Renal cortex interstitium (tissue), 15 donors: ENCODE measurements at places on chromosomes 3 and 15. TPM values are rescaled to one million over a fixed set of nuclear protein-coding genes. Genes with fewer than 3 reads are reported as not detected.

DNA sequence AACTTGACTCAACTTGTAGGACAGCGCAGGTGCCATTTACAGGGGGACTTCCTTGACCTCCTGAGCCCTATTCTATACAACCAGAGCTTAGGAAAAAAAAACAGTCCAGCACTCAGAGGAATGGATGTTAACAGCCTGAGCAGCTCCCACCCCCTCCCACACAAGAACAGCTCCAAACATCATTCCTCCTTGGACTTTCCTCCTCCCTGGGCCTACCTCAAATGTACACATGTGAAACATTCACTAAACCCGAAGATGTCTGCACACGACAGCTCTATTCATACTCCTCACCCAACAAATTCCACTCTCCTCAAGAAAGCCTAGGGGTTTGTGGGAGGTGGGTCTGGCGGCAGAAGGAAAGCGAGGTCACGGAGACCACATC lies 503 bp upstream of the ATRIP start:
- no peak for DNase-seq

DNA sequence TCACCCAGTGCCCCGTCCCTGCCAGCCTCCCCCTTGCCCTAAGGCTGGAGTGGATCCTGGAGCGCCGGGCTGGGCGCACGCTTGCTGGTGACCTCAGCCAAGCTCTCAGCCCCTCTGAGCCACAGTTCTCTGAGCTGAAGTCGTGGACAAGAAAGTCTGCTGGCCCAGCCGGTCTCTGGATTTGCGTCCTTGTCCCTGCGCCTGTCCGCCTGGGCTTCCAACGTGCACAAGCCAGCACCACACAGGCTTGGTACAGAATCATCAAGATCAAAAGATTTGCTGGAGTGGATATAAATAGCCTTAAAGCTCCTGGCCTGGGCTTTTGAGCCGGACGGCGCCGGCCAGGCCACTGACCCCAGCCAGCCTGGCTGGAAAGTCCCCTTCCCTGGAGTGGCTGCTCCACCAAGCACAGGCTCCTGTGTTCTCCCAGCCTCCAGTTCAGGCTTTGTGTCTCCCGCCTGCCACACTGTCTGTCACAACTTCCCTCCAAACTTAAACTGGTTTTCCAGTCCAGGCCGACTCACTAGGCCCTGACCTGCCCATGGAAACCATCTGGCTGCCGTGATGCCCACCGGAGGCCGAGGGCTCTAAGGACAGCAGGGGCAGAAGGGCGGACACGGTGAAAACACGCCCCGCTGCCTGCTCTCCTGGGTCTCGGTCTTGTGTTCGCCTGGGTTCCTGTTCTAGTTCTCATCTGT lies 156.2 kb downstream of the NUP210 start:
- no peak for DNase-seq

DNA sequence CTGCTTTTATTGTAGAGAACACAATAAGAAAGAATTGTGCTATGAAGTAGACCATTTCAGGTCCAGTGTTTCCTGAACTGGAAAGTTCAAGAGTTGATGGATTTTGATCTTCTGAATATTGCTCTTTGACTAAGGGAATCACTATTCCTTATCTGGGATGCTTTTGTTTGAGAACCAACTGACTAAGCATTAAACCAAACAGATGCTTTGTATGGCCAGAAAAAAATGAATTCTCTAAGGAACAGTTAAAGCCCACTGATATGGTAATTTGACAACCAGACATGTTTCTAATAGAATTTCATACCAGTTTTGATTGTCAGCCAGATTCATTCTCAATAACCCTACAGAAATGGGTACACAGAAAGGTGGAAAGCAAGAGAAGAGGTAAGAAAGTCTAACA lies 67.5 kb upstream of the CADPS start:
- DNase-seq, result no peak

DNA sequence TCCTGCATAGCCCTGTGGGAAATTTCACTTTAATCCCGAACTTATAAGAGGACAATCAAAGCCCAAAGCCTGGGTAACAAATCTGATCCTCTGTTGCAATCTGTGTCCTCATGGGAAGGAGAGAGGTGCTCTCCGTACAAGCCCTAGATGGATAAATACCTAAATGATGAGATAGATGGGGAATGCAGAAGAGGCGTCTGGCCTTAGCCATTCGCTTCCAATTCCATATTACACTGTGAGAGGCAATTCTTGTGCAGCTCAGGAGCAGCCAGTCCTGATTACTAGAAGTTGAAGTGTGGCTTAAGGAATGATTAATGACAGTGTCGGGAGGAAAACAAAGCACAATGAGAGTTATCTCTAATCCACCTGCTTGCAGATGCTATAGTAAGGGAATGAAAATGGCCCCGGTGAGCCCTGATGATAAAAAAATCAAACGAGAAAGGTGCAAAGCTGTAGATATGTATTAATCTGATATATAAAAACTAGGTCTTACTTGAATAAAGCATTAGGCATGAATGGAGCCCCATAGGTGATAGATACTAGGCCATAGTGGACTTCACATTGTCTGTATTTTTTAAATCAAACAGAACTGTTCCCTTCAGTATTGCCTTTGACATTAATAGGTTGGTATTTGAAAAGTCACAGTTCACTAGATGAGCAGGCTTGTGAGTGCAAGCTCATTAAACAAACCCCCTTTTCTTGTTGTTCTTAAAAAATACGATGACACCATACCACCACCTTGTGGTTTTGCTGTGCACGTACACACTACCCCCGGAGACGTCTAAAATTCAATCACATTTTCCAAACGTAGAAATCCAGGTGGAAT lies 54.2 kb upstream of the TMCO5A start:
- DNase-seq, result no peak

GRCh38 chr3:113534365-113534764 lies 2.0 kb downstream of the SIDT1 start:
- no peak for DNase-seq

DNA sequence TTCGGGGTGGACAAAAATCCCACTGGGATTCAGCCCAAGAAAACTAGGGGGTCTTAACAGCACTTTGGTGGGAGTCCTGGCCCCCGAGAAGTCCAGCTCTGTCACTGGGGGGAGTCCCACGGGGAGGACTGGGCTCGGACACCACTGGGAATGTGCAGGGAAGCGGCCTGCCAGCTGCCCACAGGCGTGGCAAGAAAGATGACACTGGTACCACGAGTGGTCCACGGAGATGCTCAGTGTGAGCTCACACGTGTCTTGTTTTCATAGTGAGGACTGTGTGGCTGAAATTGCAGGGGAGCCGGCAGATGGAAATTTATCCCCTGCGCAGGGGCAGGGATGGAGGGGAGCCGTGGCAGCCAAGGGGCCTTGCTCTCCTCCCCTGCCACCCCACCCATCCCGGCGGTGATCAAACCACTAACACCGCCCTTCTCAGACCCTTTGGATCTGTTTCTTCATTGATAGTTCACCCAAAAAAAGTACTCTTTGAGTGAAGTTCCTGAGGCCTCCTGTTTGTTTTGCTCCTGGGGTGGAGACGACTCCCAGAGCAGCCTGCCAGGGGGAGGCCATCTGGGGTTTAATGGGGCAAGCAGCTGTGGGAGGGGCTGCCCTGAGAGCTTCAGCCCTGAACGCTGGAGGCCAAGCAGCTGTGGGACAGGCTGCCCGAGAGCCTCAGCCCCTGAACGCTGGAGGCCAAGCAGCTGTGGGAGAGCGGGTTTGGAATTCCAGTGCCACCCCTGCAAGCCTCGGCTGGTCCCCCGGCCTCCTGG lies 130.9 kb downstream of the LRRK1 start:
- DNase-seq, result no peak

DNA sequence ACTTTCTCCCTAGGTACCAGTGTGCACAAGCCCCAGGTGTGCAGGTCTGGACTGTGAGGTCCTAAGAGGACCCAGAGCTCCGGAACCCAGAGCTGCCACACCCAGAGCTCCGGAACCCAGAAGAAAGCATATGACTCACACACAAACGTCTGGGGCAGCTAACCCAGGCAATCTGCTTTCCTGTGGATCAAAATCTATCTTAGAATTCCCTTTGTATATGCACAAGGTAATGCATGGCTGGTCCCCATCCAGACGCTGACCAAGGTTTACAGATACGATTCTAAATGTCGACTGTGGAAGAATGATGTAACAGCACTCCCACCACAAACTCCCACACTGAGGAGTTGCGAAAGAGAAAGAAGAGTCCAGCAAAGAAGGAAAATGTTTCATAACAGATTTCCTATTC lies 15.7 kb downstream of the KCNMB2 start:
- no peak for DNase-seq

DNA sequence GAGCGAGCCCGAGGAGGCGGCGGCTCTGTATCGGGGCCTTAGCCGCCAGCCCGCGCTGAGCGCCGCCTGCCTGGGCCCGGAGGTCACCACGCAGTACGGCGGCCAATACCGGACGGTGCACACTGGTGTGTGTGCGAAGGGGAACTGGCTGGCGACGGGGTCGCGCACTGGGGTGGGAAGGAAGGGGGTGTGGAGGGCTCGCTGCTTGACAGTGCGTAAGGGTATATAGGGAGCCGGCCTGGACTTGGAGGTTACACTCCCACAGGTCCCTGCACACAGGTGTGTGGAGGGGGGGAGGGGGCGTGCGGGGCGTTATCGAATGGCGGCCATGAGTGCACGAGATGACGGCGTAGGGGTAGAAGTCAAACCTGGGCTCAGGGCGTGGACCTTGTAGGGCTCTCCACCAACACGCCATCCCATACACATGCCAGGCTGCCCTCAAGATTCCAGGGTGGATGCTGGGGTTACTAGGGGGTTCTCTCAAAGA lies 389 bp downstream of the APEH start:
- DNase-seq, result no peak

GRCh38 chr3:168813225-168813802 lies 717.6 kb upstream of the GOLIM4 start:
- DNase-seq, result no peak

GRCh38 chr15:34889476-34889875 lies 80.1 kb downstream of the AQR start:
- no peak for DNase-seq

DNA sequence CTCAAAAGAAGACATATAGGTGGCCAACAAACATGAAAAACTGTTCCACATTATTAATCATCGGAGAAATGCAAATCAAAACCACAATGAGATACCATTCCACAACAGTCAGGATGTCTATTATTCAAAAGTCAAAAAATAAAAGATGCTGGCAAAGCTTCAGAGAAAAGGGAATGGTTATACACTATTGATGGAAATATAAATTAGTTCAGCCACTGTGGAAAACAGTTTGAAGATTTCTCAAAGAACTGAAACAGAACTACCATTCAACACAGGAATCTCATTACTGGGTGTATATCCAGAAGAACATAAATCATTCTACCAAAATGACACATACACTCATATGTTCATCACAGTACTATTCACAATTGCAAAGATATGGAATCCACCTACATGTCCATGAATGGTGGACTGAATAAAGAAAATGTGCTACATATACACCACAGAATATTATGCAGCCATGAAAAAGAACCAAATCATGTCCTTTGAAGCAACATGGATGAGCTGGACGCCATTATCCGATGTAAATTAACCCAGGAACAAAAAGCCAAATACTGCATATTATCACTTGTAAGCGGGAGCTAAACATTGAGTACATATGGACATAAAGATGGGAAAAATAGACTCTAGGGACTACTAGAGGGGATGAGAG lies 32.7 kb upstream of the DGKG start:
- no peak for DNase-seq

DNA sequence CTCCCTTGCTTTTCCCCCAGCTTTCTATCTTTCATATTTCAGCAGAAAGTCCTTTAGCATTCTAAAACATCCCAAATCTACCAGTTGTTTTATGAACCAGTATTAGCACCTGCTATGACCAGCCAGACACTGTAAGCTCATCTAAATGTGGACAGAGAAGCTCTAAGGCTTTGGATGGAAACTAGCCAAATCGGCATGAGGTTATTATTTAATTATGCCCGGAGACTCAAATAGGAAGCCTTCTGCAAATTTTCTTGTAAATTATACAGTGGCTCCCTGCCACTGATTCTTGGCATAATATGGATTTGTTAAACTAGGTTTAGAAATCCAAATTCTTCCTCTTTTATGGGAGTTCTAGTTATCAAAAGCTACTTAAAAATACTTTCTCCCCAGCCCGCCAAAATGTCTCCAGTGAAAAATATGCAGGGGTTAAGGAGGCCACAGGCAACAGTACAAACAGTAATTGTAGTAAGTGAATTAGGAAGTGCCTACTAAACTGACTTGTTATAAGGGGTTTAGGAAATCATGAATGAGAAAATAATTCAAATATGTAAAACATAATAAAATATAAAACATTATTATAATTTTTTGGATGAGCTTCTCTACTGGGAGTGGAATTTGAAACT lies 15.4 kb downstream of the MYH15 start:
- DNase-seq, result no peak

GRCh38 chr3:57062101-57062631 lies 1.7 kb downstream of the SPATA12 start:
- DNase-seq, result no peak

DNA sequence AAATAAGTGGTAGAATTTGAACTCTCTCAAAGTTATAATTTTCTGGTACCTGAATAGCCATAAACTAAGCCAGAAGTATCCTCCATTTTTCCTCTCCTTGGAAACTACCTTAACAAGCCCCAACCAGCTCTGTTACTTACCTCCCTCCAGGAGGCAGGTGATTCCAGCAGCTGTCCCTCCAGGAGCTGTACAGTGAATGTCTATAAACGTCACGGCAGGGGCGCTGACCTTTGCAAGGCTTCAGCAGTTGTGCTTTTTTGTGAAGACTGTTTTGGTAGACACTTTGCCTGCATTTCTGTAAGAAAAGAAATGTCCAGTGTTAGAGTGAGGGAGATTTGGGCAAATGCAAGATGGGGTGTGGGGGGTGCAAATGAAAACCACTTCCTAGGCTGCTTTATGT lies 67.2 kb downstream of the LEO1 start:
- DNase-seq, result no peak

- peak; percentile 66 for DNase-seq
These were observed 24.8 kb downstream of the SHF start for GRCh38 chr15:45162771-45163507.

- no peak for DNase-seq
These were observed 83.5 kb upstream of the ABHD17C start for GRCh38 chr15:80611543-80612080.

DNA sequence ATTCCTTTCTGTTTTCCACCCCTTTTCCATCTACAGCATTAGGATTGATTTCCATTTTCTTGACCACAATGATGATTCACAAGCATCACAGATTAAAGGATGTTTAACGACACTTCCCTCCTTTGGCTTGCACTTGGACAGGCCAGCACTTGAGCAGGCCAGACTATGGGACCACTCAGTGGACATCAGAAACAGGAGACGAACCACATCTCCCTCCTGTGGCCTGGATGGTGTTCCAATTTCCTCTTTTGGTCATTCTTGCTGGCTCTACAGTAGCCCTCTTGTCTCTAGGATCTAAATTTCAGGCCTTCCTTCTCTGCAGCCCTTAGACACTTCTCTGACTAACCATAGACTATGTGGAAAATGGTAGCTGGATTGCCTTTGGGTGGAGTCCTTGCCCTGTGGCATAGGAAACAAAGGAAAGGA lies 78.8 kb upstream of the BOC start:
- no peak for DNase-seq

Gene SLC51A
- 15.3 TPM for polyA plus RNA-seq

Gene NR2E3
- 0.34 TPM for polyA plus RNA-seq

Gene SLC28A1
- 10.3 TPM for polyA plus RNA-seq

Gene ARPP21
- polyA plus RNA-seq, result 1.4 TPM

Gene POPDC2
- 5.3 TPM for polyA plus RNA-seq

Gene ABHD17C
- polyA plus RNA-seq, result 29.8 TPM

Gene ERICH6
- 1.8 TPM for polyA plus RNA-seq

Gene SCN5A
- polyA plus RNA-seq, result 1.1 TPM

Gene MBD4
- 49.5 TPM for polyA plus RNA-seq

Gene CCNDBP1
- polyA plus RNA-seq, result 56.7 TPM
